HFFc6 (cell line): ENCODE measurements at places on chromosomes 13 and 19. TPM values are rescaled to one million over a fixed set of nuclear protein-coding genes. Genes with fewer than 3 reads are reported as not detected.

The TTC9B gene
- not detected in 2 replicates for total RNA-seq

The CYP2F1 gene
- total RNA-seq: not detected in 3 replicates

The GJA3 gene
- 0.04 to 0.11 TPM (median 0.08 TPM) in 3 replicates for total RNA-seq

The TIMM13 gene
- 87.2 to 136 TPM (median 106 TPM) in 3 replicates for total RNA-seq

The SOX1 gene
- total RNA-seq: not detected in 3 replicates

The LILRB5 gene
- not detected in 3 replicates for total RNA-seq

The ZNF223 gene
- 2.9 to 3.5 TPM (median 3.3 TPM) in 3 replicates for total RNA-seq

The ZNF317 gene
- total RNA-seq: 18.0 to 22.3 TPM (median 22.1 TPM) in 3 replicates

The SRRM5 gene
- total RNA-seq: 0.09 to 0.21 TPM (median 0.10 TPM) in 3 replicates

The CABP5 gene
- total RNA-seq: not detected in 3 replicates

The NTF4 gene
- 1.1 TPM in 1 of 3 replicates, not detected in the others for total RNA-seq

The JUNB gene
- total RNA-seq: 52.1 to 92.0 TPM (median 87.3 TPM) in 3 replicates

The KLK3 gene
- not detected in 3 replicates for total RNA-seq

The SLC6A16 gene
- 0.26 to 0.44 TPM (median 0.26 TPM) in 3 replicates for total RNA-seq

The SIGLECL1 gene
- not detected in 3 replicates for total RNA-seq

The NXNL1 gene
- not detected in 3 replicates for total RNA-seq

The PRSS57 gene
- total RNA-seq: not detected in 3 replicates

The NEK5 gene
- not detected in 3 replicates for total RNA-seq

The GRIN2D gene
- total RNA-seq: 3.1 to 4.4 TPM (median 3.9 TPM) in 3 replicates

The ACER1 gene
- not detected in 3 replicates for total RNA-seq

The FAM83E gene
- 0.47 to 0.87 TPM (median 0.53 TPM) in 3 replicates for total RNA-seq

The LRRC8E gene
- 4.9 to 6.8 TPM (median 6.3 TPM) in 3 replicates for total RNA-seq

The ZNF43 gene
- 2.1 and 3.8 TPM in 2 replicates for total RNA-seq

The CCDC169 gene
- 1.5 and 2.2 TPM in 2 replicates for total RNA-seq

The GPI gene
- total RNA-seq: 171 to 219 TPM (median 195 TPM) in 3 replicates

The MPND gene
- 9.9 to 12.0 TPM (median 11.2 TPM) in 3 replicates for total RNA-seq

The IRGC gene
- not detected in 3 replicates for total RNA-seq

The LIG4 gene
- 9.8 to 11.1 TPM (median 10.7 TPM) in 3 replicates for total RNA-seq

The ZNF534 gene
- total RNA-seq: not detected in 2 replicates

The RYR1 gene
- total RNA-seq: not detected in 3 replicates

The SLC8A2 gene
- total RNA-seq: not detected in 2 replicates

The HMG20B gene
- 78.8 to 89.8 TPM (median 84.4 TPM) in 3 replicates for total RNA-seq

The FPR3 gene
- total RNA-seq: not detected in 3 replicates

The ZNF625 gene
- 4.3 to 9.1 TPM (median 8.5 TPM) in 3 replicates for total RNA-seq

The GNG7 gene
- total RNA-seq: 0.27 TPM in 1 of 3 replicates, not detected in the others

The PSG2 gene
- total RNA-seq: 1.6 to 3.1 TPM (median 2.2 TPM) in 3 replicates

The ZNF93 gene
- 3.6 and 4.9 TPM in 2 replicates for total RNA-seq

The CD209 gene
- not detected in 3 replicates for total RNA-seq

The ATP8A2 gene
- total RNA-seq: not detected in 3 replicates

The SLC10A2 gene
- not detected in 3 replicates for total RNA-seq

The FBXO27 gene
- total RNA-seq: 0.61 to 2.2 TPM (median 0.88 TPM) in 3 replicates

The ZNF439 gene
- total RNA-seq: 0.54 to 0.90 TPM (median 0.81 TPM) in 3 replicates

The SIGLEC9 gene
- not detected in 3 replicates for total RNA-seq

The NAPSA gene
- total RNA-seq: 0.19 to 0.27 TPM in 2 of 3 replicates, not detected in the other

The ZNF442 gene
- 2.4 to 3.4 TPM (median 2.7 TPM) in 3 replicates for total RNA-seq

The POP4 gene
- 75.4 to 104 TPM (median 81.1 TPM) in 3 replicates for total RNA-seq
